ENCODE measurements at places on chromosomes 1 and 21.

DNA sequence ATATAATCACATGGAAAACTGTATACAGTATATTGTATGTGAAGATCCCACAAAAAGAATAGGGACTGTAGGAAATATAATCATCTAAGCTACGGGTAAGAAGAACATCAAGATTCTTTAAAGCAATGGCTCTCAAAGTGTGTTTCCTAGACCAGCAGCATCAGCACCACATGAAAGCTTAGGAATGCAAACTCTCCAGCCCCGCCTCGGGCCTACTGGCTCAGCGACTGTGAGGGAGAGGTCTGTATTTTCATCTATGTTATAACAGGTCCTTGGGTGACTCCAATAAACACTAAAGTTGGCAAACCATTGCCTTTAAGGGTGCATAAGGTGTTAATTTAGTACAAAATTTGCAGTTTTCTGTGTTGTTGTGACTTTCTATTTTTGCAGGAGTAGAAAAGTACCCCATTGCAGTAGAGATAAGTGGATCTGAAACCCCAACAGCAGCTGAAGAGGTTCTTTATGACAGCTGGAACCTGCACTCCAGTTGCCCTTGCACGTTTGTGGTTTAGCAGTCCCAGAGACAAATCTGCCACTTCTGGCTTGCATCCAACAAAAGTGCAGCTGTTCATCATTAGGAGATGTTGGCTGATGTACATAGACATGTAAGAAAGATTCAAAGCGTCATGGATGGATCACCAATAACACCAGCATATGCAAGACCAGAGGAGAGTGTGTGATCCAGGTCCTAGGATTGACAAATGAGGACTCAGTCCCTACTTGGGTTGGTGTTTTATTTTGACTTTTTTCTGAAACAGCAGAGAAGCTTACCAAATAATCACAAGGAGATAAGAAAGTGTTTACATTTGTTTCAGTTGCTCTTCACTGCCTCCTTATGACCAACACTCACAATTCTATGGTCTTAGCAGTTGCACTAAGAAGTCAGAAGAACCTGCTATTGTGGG is 15.9 kb upstream of the IFNAR1 start:
- DNase-seq: peak; percentile 34

DNA sequence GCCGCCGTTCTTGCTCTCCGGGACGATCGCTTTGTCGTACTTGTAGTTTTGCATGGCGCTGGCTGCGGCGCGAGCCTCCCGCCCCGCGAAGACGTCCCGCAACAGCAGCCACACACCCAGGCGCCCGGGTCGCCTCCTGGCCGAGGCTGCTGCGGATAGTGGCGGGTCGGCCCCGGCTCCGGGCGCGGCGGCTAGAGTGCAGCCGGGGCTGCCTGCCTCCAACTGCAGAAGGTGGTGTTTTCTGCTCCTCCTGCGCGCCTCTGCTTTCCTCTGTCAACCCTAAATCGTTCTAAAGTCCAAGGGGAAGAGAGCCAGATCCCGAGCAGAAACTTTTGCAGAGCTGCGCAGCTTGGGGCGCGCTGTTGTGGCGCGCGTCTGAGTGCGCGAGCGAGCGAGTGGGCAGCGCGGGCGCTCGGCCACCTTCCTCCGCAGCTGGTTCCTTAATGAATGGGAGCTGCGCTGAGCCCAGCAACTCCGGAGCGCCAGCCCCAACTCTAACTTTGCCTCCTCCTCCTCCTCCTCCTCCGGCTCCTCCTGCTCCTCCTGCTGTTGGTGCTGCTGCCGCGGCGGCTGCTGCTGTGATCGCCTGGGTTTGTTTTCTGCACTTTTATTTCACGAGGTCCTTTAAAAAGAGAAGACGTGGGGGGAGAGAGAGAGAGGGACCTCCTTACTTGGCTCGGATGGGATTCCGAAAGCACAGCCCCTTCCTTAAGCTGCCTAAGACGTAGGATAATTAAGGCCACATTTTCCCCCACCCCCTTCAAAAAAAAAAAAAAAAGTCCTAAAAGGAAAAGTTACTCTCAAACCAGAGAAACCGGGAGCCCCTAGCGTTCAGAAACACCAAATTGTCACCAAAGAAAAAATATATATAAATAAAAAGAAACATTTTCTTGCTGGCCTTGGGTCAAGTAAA is at the start of gene PLPP3:
Gene PLPP3, minus strand, starts transcription at position 601 of the 913 bp plus-strand sequence. Its CDS starts 547 bp downstream, at position 54.
- DNase-seq: no peak

DNA sequence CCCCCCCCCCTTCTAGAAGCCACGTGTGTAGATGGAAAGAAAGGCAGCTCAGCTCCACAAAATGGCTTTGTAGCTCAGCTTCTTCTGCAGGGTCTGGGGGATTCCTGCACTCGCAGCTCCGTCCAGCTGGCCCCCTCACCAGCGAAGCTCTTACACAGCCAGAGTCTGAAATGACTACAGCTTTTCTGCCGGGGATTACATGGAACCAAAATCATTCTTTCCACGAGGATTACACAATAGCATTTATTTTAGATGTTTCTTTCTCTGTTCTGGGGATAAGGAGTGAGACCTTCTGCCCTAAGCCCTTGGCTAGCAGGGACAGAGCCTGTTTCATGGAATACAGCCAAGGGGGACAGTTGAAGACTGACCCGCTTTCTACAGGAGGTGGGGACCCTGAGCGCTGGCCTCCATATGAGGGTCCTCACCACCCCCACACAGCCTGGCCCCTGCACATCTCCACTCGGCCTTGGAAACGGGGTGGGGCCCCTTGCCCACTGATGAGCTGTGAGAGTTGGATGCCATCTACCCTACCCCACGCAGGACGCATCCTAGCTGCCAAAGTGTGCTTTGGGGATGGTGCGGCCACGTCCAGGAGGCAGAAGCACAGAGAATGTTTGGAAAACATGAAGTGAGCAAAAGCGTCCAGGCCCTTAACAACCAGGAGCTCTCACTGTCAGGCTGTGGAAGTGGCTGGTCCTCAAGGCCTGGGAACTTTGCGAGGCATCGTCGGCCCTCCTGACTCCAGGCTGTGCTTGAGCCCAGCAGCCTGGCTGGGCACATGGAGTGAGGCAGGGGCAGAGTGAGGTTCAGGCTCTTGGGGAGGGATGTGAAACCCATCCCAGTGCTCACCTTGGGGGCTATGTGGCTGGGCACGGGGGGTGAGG is 14.5 kb downstream of the ACTRT2 start:
- DNase-seq: no peak

DNA sequence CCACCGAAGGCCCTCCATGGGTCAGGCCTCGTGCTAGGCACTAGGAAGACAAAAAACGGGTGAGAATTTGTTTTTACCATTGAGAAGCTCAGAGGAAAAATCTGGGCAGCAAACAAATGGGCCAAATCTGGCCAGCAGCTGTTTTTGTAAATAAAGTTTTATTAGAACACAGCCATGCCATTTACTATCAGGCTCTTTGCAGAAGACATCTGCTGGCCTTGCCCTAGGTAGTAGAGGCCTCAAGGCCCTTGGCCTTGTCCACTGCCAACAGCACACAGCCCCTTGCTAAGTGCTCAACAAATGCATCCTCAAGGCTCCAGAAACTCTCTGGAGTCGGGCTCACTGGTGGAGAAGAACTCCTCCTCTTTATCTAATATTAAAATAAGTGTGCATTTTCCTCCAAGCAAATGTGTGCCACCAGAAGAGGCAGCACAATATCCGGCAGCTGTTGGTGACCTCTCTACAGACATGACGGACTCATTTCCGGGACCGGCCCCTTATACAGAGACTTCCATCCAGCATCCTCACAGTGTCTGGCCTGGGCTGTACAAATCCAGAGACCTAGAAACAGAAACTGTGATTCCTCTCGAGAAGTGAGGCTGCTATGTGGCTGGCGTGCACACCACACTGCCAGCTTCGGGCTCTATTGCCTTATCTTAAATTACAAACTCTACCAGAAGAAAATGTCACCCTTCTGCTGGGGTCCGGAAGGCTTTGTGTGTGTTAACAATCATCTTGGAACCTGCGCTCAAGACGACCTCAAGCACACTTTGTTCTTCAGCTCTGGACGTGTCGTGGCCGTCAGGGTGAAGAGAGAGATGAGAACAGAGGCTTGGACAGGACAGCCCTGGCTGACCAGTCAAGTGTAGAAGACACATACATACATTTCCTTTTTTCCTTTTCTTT is 203.9 kb downstream of the TOMM20 start:
- DNase-seq: no peak

GRCh38 chr1:28247612-28248272 is 11.6 kb upstream of the SESN2 start:
- DNase-seq: no peak

DNA sequence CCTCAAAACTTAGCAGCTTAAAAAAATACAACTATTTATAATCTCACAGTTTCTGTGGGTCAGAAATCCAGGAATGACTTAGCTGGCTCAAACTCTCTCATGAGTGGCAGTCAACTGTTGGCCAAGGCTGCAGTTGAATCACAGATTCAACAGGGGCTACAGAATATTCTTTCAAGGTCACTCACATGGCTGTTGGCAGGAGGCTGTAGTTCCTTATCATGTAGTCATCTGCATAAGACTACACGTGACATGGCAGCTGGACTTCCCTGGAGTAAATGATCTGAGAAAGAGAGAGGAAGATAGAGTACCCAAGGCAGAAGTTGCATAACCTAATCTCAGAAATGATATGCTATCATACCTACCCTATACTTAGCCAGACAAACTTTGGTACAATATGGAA is 75.2 kb upstream of the TSPAN2 start:
- no peak for DNase-seq

GRCh38 chr1:101485712-101486111 is 248.9 kb downstream of the S1PR1 start:
- DNase-seq: no peak

GRCh38 chr1:109208836-109209463 is 4.8 kb upstream of the SARS1 start:
- DNase-seq: no peak

DNA sequence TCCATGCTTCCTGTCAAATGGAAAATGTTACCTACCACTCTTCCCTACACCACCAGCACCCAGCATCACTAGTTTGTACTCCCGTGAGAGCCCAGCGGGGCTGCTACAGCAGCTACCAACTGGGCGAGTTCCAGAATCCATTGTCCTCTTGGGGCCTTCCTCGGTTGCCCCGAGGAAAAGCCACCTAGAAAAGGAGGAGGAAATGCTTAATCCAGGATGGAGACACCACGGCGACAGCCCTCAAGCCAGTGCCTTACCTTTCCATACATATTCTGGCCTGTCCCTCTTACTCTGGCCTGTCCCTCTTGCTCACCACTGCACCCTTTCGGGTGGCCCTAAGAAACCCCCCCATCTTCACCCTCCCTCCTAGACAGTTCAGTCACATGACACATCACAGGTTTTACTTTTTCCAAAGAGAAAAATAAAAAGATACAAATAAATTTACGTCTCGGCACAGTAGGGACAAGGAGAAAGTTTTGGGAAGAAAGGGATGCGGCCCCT is 478 bp downstream of the RIT1 start:
- DNase-seq: no peak

GRCh38 chr1:72397786-72398185 is 115.4 kb upstream of the NEGR1 start:
- DNase-seq: no peak

DNA sequence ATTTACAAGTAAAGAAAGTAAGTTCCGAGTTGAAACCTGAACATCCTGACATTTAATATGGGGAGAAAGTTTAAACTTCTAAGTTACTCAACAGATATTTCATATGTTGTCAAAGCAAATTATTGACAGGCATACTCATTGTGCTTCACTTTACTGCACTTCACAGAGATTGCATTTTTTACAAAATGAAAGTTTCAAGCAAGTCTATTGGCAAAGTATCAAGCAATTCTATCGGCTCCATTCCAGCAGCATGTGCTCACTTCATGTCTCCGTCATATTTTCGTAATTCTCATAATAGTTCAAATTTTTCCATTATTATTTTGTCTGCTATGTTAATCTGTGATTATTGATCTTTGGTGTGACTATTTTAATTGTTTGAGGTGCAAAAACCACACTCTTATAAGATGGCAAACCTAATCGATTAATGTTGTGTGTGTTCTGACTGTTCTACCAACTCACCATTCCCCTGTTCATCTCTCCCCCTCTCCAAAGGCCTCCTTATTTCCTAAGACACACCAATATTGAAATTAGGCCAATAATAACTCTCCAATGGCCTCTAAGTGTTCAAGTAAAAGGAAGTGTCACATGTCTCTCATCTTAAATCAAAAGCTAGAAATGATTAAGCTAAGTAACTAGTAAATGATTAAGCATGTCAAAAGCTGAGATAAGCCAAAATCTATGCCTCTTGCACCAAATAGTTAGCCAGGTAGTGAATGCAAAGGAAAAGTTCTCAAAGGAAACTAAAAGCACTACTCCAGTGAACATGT is 68.2 kb upstream of the BCL9 start:
- no peak for DNase-seq

DNA sequence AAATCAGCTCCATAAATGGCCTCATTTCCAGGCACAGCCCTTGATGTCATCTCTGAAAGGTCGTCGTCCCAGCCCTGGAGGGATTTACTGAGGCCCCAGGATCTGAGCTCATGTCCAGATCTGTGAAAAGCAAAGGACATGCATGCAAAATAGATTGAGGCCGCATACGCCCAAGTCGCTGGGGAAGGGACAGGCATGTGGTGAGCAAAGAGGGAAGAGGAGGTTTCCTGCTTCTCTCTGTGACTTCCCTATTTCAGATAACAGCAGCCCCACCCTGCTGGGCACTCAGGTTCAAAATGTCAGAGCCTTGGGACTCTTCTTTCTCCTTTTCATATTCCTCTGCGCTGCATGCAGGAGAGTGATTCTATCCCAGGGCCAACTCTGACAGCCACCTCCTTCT is 197.2 kb downstream of the ADSS2 start:
- no peak for DNase-seq

- no peak for DNase-seq
Observed at GRCh38 chr1:1617925-1618324, 2.6 kb downstream of the MIB2 start.

- peak; percentile 66 for DNase-seq
Observed at GRCh38 chr1:160261556-160261892, 825 bp downstream of the DCAF8 start.

- no peak for DNase-seq
Observed at GRCh38 chr1:207841293-207841692, 69.6 kb downstream of the CD34 start.

DNA sequence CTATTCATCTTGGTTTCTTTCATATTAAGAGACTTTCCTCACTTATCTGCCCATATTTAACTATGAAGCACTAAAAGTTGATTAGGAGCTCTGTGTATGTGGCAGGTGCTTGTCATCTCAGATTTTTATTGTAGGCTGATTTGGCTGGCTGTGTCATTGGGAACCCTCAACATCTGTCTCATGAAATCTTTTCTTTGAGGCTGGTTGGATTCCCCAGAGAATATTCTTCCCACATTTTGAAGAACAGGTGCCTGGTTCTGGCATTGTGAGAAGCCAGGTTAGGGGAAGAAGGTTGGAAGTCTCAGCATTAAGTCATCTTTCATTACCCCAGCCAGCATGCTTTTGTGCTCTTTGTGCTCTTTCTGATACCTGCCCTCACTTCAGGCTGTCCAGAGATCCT is 37.1 kb downstream of the EEIG2 start:
- DNase-seq: no peak
